ENCODE measurements at places on chromosomes 2 and 18. TPM values are rescaled to one million over a fixed set of nuclear protein-coding genes. Genes with fewer than 3 reads are reported as not detected.

Gene CYP27A1
- 211 TPM for total RNA-seq

Gene LBX2
- total RNA-seq = 6.3 TPM

Gene DUSP11
- total RNA-seq = 5.7 TPM

Gene SP140
- total RNA-seq = 0.82 TPM

Gene NEU4
- 41.8 TPM for total RNA-seq

Gene ACADL
- total RNA-seq = 13.6 TPM

Gene PXDN
- total RNA-seq = 9.0 TPM

Gene CDH2
- 32.3 TPM for total RNA-seq

Gene PAIP2B
- 10.7 TPM for total RNA-seq

Gene ELOA2
- not detected for total RNA-seq

Gene IFIH1
- 11.8 TPM for total RNA-seq

Gene COL6A3
- total RNA-seq = 20.9 TPM

Gene CWC22
- total RNA-seq = 6.4 TPM

Gene TMEM37
- total RNA-seq = 96.6 TPM

Gene SALL3
- total RNA-seq = not detected

Gene IL1RL1
- total RNA-seq = 18.0 TPM

Gene GPC1
- total RNA-seq = 20.7 TPM

Gene FAM110C
- 8.0 TPM for total RNA-seq

Gene FAM124B
- total RNA-seq = 0.56 TPM

Gene REG1B
- total RNA-seq = not detected

Gene RAX
- total RNA-seq = not detected

Gene CYP27C1
- total RNA-seq = not detected

Gene ZAP70
- 2.1 TPM for total RNA-seq

Gene RNU2-63P
- not detected for total RNA-seq

Gene TXNL1
- 58.0 TPM for total RNA-seq

Gene MAL
- total RNA-seq = not detected

Gene MTCL1
- 7.4 TPM for total RNA-seq

Gene NDC80
- total RNA-seq = 0.34 TPM

Gene BCL11A
- total RNA-seq = 0.06 TPM

Gene C1QL2
- not detected for total RNA-seq

Gene CD8A
- 0.55 TPM for total RNA-seq

Gene SLC8A1
- total RNA-seq = 4.2 TPM

Gene DOK1
- total RNA-seq = 1.9 TPM

Gene IKZF2
- total RNA-seq = 2.6 TPM

Gene G6PC2
- total RNA-seq = not detected

Gene ABHD3
- 22.2 TPM for total RNA-seq

Measured in right lobe of liver (tissue), 6 donors.